ENCODE measurements at places on chromosomes 11 and 22. TPM values are rescaled to one million over a fixed set of nuclear protein-coding genes. Genes with fewer than 3 reads are reported as not detected.

DNA sequence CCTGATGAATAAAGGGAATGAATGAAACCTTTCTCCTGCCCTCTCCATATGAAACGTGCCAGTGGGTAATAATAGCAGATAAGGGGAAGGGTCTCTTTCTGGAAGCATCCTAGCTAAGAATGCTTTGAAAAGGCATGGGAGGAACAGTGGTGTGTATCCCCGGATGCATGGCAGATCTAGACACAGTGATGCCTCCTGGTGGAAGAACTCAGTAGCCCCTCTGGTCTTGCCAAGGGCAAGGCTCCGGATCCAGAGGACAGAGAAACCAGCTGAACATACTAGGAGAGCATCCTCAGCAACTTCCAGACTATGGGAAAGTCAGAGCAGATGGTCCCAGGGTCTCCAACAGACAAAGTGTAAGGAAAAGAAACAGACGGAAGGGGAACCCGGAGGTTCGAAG, 6.4 kb downstream of the BAIAP2L2 start:
- no peaks in the 10 kb centered on the region for H3K27me3 ChIP-seq
- H3K36me3 ChIP-seq: no peaks in the 10 kb centered on the region
- no peak overlapping the region for H3K27ac ChIP-seq

DNA sequence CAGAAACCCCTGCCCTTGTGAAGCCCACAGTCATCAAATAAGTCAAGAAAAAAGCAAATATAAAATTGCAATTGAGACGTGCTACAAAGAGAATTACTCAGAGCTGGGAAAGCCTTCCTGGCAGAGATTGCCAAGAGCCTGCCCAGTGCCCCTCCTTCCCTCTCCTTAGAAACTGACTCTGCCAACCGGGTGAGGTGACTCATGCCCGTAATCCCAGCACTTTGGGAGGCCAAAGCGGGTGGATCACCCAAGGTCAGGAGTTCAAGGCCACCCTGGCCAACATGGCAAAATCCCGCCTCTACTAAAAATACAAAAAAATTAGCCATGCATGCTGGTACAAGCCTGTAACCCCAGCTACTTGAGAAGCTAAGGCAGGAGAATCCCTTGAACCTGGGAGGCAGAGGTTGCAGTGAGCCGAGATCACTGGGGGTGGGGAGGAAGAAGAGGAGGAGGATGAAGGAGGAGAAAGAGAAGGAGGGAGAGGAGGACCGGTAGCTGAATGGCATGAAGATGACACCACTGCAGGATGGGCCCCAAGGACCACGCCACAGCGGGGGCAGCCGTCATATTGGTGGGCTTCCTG, 76.1 kb upstream of the RTL6 start:
- no peaks in the 10 kb centered on the region for H3K36me3 ChIP-seq
- H3K27ac ChIP-seq: no peak overlapping the region
- no peaks in the 10 kb centered on the region for H3K27me3 ChIP-seq
- H3K4me3 ChIP-seq: no peak overlapping the region

DNA sequence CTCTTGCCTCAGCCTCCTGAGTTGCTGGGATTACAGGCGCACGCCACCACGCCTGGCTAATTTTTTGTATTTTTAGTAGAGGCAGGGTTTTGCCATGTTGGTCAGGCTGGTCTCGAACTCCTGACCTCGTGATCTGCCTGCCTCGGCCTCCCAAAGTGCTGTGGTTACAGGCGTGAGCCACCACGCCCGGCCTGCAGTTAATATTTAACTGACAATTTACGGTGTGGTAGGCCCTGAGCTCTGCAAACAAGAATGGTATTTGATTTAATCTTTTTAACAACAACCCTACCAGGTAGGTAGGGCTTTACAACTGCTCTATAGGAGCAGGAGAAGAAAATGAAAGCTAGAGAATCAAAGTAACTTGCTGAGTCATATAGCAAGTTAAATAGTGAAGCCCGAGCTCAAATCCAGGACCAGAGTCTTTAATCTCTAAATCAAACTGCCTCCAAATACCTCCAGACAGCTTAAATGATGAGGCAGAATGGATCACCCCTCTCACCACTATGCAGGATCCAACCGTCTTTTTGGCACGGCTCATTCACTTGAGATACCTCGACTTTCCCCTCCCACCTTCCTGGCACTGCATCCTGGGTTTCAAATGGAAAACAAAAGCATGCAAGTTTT, 9.4 kb downstream of the UEVLD start:
- H3K27me3 ChIP-seq: no peaks in the 10 kb centered on the region
- DNase-seq: peak; percentile 82
- H3K36me3 ChIP-seq: no peaks in the 10 kb centered on the region
- H3K4me1 ChIP-seq: no peaks in the 10 kb centered on the region

Gene TMEM86A
- 0.89 TPM for total RNA-seq

Gene WBP2NL
- 1.9 TPM for total RNA-seq

Measured in colonic mucosa (tissue), 4 donors.